ENCODE measurements at places on chromosomes 1 and 21.
A peak's percentile ranks its signal among the peaks of the same experiment; 100 is the strongest.

GRCh38 chr1:89986020-89986419 lies 8.9 kb upstream of the ZNF326 start:
- DNase-seq, result no peak

DNA sequence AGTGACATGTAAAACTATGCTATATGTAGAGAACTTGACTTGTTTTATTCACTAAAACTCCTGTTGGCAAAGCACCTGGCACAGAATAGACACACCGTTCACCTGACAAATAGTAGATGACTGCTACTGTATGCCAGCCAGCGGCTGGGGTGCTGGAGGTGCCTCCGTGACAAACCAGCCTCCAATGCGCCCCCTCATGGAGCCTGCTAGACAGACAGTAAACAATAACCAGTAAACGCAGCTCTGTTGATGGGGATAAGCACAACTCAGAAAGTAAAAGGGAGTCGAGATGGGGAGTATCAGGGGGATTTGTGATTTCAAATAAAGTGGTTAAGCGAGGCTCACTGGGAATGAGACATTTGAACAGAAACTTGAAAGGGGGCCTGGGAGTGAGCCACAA lies 107.2 kb downstream of the PRDM2 start:
- DNase-seq, result peak; percentile 26

DNA sequence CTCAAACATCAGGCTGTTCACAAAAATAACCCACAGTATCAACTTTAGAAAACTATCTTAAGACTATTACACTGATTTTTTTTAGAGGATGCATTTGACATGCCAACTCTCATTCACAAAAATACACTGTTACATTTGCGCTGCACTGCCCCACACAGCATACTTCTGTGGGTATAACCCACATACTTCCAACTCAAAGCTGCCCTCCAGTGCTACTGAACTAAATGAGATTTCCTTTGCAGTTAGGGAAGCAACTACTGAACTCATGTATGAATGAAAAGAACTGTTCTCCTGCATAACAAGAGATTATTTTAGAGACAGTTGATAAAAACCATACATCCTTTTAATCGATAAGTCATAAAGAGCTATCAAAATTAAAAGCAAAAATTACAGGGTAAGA lies 25.8 kb upstream of the GADD45A start:
- no peak for DNase-seq

GRCh38 chr1:181863736-181864135 lies 197.8 kb downstream of the ZNF648 start:
- no peak for DNase-seq

DNA sequence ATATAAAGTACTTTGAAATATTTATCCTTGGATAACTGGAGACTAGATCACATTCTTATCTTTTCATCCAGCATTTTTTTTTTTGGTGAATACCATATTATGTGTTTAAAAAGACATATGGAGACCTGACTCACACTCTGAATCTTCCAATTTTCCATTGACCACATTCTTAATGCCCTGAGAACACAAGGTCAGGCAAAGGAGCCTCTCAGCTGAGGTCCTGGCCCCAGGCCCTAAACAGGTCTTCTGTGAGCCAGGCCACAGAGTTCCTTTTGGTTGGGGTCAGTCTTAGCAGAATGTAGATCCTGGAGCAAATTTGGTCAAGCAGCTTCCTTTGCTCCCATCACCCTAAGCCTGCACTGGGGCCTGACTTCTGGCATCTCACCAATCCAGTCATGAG lies 390.1 kb upstream of the ST6GALNAC5 start:
- DNase-seq, result no peak

DNA sequence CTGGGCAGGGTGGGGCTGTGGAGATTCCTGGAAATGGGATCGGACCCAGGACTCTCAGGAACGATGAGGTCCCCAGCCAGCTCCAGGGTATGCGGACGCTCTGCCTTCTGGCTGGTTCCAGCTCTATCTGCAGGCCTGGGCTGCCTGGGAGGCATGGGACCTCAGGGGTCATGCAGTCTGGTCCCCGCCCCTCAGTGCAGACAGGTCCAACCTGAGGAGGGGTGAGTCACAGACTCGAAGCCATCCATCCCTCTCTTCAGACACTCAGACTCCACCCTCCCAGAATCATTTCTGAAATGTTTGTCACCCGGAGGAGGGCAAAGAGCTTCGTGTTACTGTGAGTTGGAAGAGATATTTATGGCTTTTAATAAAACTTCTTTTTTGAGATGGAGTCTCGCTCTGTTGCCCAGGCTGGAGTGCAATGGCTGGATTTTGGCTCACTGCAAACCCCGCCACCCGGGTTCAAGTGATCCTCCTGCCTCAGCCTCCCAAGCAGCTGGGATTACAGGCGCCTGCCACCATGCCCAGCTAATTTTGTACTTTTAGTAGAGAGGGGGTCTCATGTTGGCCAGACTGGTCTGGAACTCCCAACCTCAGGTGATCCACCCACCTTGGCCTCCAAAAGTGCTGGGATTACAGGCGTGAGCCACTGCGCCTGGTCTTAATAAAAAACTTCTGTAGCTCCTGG lies 5.9 kb upstream of the MYOM3 start:
- no peak for DNase-seq

DNA sequence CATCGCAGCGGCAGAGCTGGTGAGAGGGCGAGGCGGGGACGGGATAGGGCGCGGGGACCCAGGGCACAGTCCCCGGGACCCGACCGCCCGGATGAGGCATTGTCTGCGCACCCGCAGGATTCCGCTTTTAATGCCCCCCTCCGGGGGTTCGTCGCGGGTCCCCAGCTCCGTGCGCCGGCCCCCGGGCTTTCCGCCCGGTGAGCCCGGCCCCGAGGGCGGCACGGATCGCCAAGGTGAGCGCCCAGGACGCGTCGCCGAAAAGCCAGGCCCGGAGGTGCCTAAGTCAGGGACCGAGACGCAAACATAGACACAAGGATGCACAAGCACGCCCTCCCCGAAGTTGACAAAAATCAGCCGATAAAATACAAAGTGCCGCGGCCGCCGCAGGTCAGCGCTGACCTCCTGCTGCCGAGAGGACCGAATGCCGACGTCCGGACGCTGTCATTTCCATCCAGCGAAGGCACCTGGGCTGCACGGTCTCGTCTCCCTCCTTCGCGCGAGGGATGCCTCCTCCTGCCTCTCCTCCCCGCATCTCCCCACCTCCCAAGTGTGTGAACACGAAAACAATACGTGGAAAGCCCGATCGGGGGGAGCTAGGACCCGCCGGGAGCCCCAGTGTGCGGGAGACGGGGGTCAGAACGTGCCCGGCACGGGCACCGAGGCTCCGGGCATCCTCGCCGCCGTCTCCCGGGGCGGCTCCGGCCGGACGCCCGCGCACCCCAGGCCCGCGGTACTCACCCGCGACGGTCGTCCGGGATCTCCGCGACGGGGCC lies 101.1 kb upstream of the SOD1 start:
- DNase-seq, result no peak

- DNase-seq, result no peak
Measured at GRCh38 chr1:242435200-242435599, 89.3 kb downstream of the PLD5 start.

DNA sequence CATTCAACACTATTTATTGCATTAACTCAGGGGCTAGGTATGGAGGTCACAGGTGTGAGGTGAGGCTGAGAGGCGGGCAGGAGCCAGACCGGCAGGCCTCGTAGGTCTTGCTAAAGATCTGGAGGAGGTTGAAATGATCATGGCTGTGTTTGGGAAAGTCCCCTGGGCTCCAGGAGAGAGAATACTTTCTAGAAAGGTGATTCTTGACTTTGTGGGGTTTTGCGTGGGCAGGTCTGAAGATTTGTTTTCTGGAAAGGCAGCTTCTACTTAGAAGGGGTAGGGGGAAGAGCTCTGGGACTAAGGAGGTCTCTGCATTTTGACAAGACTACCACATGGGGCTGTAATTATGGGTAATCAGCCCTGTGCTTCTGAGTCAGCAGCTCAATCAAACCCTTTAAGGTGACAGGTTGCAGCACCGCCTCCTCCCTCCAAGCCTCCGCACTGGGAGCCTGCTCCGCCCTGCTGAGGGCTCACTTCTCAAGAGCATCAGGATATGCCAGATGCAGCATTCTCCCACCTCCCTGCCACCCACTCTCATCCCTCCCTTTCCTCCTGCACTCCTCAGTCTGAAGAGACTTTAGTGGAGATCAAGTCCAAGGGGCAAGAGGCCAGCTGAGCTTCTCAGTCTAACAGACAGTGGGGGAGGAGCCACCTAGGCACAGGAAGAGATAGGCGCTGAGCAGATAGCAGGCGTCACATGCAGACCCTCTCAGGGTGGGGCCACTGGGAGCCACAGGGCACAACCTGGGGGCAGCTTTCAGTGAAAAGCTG lies 30.5 kb downstream of the SLC30A1 start:
- DNase-seq, result no peak

DNA sequence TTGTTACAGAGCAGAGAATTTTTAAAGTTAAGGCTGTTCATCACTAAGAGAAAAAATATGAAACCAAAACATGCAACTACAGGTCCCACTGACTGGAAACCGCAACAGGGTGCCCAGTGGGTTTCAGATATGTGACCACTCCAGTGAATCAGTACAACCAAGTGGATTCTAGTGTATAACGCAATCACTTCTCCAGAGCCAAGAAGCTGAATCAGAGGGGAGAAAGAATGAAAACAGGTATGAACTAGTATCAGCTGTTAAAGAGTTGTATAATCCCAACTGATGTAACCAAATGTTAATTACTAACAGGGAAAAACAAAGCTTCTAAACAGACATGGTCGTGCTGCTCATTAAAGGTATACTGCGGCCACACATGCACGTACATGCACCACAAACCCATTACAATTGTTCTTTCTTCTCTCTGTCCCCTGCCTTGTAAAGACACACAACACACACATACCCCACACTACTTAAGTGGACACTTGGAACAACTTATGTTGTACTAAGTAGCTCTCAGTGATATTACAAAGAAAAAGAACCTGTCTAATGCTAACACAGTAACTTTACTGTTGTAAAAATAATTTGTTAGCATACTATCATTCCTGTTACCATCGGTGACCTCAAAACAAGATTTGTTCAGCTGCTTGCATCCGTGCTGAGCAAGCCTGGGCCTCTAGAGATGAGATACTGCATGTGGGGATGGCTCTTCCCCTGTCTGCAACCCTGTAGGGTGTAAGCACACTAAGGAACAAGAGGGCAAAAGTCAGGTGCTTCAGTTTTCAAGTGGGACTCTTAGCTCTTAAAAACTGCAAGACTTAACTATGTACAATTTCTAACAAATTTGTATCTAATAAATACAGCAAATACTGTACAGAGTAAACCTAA lies 74.2 kb downstream of the PTPN14 start:
- DNase-seq, result no peak

- DNase-seq, result no peak
Measured at GRCh38 chr21:29182691-29183092, 52.2 kb downstream of the MAP3K7CL start.

DNA sequence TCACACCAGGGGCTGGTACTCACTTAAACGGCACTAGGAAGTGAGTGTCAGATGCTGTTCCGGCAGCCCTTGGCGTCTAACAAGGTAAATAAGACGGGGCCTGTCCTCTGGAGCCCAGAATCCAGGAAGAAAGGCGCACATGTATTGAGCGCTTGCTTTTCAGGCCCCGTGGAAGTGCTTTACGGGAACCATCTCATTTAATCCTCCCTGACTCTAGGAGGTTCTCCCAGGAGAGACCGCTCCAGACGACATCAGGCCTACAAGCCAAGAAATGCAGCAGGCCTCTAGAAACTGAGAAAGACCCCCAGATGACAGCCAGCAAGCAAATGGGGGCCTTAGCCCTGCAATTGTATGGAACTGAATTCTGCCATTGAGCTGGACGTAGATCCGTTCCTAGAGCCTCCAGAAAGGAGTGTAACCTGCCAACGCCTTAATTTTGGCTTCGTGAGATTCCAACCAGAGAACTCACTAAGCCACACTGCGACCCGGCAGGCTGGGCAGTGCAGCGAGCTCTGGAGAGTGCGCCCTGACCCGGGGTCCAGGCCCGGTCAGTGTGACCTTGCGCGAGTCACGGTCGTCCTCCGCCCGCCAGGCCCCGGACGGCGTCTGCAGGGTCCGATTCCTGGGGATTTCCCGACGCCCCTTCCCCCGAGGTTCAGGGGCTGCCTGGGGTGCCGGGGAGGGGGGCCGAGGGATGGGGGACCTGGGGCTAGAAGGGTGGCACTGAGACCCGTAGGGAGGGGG lies 532 bp upstream of the MANEAL start:
- no peak for DNase-seq

GRCh38 chr1:242629396-242629795 lies 104.9 kb upstream of the PLD5 start:
- no peak for DNase-seq
